T-helper 22 cell (primary cell): ENCODE measurements at places on chromosomes 2 and 18.

DNA sequence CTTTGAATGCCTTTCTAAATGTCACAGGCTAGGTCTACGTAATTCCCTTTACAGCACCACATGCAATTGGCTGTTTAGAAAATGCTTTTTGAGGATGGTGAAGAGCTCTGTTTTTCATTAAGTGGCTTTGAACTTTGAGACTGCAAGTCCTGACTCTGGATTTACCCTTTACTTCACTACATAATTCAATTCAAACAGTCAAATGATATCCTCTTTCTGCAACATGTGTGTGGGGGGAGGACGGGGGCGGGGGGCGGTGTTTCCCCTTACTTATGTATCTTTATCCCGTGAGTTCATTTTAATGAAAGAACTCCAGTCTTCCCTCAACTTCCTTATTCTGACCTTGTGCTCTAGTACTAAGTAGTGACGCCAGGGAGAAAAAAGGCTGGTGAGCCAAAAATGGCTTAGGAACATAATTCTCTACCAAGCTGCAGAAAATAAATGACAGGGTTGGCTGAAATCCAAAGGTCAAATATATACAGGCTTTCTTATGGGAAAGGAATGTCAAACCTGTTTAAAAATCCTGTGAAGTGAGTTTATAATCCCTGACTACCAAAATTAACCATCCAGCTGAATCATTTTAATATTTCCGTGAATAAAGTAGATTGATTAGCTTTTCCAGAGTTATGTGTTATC, 119.6 kb downstream of the SLC8A1 start:
- DNase-seq: no peak

DNA sequence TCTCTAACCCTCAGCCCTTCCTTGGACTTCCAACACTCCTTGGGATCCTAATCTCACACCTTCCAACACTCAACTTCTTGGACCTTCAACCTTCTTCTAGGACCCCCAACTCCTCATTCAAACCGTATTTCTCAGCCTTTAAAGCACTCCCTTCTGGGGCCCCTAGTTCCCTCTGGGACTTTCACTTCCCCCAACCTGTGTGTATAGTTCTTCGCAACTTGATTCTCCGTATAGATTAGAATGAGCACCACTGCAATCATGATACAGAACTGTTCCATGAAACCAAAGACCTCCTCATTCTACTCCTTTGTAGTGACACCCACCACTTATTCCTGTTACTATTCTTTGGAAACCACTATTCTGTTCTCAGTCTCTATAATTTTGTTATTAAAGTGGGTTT, 62.0 kb upstream of the NFU1 start:
- DNase-seq: no peak

DNA sequence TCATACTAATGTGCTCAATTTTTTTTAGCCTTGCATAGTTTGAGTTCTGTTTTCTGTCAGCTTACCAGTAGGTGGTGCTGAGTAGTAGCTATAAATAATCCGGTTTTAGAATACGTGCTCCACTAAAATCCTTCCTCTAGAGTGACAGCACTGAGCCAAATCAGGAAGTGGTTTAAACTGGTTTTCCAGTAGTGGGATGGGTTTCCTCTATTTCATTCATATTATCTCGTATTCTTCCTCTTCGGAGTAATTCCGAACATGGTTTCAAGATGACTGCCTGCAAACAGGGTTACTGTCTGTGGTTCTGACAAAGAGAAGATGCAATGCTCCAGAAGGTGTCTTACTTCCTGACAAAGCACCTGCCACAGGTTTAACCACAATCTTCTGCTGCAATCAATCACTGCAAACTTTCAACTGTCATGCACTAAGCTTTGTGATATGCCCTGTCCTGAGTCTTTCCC, 496.9 kb upstream of the VRK2 start:
- no peak for DNase-seq

- no peak for DNase-seq
Measured at GRCh38 chr2:71889759-71890684, 257.6 kb downstream of the CYP26B1 start.

- DNase-seq: no peak
Measured at GRCh38 chr2:240512666-240513535, 44.9 kb downstream of the ANKMY1 start.
